ENCODE measurements at places on chromosomes 2 and 18.

DNA sequence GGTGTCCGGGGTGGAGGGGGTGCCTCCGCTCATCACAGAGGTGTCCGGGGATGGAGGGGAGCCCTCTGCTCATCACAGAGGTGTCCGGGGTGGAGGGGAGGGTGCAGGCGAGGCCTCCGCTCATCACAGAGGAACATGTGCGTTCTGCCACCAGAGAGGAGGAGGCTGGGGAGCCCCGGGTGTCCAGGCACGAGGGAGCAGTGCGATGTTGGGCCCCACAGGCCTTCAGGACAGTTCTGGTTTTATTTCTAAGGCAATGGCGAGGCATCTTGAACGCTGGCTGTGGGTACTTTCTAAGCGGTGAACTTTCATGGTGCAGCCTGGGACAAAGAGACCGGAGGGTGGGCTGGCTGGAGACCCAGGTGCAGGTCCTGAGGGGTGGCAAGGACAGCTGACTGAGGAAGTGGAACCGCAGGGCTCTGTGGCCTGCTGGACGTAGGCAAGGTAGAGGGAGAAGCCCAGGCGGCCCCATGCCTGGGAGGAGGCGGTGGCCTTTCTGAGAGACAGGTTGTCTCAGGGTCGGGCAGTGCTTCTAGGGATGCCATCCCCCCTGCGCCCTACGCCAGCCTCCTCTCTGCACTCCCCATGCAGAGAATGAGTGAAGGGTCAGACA, 196.6 kb upstream of the SALL3 start:
- DNase-seq: no peak

GRCh38 chr2:17901246-17901645, 22.8 kb downstream of the KCNS3 start:
- no peak for DNase-seq

DNA sequence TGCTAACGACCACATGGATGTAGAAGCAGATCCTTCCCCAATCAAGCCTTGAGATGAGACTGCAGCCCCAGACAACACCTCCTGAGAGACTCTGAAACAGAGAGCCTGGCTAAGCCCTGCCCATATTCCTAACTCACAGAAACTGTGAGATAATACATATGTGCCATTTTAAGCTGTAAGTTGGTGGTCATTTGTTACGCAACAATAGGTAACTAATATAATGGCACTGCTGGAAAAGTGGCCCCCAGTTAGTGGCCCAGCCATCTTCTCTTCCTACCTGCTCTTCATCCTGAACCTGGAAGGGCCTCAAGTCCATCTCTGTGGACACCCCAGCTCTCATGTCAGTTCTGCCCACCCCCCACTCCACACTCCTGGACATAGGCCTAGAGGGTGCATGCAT, 144.0 kb downstream of the TMEM17 start:
- no peak for DNase-seq

DNA sequence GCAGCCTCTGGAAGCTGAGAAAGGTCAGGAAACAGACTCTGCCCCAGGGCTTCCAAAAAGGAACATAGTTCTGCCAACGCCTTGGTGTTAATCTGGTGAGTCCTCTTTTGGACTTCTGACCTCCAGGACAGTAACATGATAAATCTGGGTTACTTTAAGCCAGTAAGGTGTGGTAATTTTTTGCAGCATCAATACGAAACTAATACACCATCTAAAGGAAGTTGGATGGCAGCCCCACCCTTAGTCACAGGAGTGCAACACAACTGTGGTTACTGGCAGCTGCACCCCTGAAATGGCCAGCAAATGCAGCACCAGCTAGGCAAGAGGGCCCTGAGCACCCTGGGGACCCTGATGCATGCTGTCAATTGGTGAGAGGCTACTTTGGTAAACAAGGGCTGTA, 25.8 kb downstream of the CREG2 start:
- no peak for DNase-seq

GRCh38 chr2:189221811-189222467, 42.4 kb upstream of the COL5A2 start:
- DNase-seq: no peak

GRCh38 chr2:204585930-204586329, 40.7 kb downstream of the PARD3B start:
- DNase-seq: no peak

- DNase-seq: no peak
These were observed 172.4 kb downstream of the LRATD1 start for GRCh38 chr2:14804902-14805301.

- DNase-seq: no peak
These were observed 1472.2 kb downstream of the SUCLG1 start for GRCh38 chr2:82986899-82987298.
